Activated naive CD8-positive, alpha-beta T cell treated with anti-CD3 and anti-CD28 coated beads, Interleukin-2, amount 10 ng/mL, durations not matched to agents 7 days and 5 days (primary cell): ENCODE measurements at places on chromosomes 2 and 18. TPM values are rescaled to one million over a fixed set of nuclear protein-coding genes. Genes with fewer than 3 reads are reported as not detected.

- no peak for DNase-seq
These were observed 677.6 kb upstream of the ID2 start for GRCh38 chr2:8004250-8004681.

DNA sequence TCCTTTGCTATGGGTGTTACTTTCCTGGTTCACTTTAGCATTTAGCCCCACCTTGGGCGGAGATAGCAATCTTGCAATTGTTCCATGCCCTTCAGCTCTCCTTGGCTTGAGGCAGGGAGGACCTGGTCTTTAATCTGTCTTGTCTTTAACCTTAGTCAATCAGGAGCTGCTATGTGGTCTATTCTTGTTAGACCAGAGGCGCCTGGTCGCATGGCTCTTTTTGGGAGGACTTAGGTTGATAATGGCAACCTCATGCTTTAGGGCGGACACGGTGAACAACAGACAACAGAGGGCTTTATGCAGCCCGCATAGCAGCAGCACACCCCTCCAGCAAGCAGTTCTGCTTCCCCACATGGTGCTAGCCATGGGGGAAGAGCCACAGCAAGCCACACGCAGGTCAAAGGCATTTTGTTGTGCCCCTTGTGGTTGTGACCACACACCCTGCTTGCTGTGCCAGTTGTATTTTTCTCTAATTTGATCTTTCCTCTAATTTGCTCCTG is 17.7 kb upstream of the ZDBF2 start:
- DNase-seq = no peak

DNA sequence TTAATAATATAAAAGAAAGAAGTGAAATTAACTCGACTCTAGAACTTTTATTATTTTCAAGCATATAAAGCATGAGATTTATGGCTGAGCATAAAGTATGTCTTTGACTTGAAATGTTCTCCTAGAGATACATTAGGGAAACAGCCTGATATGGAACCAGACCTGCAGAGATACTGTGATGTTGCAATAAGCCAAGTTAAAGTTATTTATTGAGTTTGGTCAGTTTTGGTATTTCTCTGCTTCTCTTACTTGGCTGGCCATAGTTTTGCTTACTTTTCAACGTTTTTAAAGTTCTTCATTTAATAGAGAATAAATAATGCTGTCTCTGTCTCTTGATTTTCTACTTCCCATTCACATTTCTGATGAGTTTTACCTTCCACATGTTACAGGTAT is 76.0 kb downstream of the GFPT1 start:
- no peak for DNase-seq

GRCh38 chr2:150119819-150120218 is 367.6 kb downstream of the RND3 start:
- DNase-seq = no peak

GRCh38 chr2:58448065-58448507 is 207.0 kb upstream of the FANCL start:
- peak; percentile 33 for DNase-seq

DNA sequence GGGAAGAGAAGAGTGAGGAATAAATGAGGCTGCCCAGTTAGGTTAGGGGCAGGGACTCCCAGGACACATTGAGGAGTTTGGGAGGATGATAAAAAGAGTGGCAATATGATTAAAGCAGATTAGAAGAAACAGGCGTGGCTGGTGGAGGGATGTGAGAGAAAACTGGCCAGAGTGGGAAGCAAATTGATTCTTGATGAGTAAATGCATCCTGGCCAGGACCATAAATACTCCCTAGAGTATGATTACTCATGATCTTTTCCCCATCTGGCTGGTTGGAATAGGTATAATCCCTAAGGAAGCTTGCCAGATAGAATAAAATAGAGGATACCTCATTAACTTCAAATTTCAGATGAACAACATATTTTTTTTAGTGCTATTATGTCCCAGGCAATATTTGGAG is 21.5 kb upstream of the DAW1 start:
- DNase-seq = no peak

DNA sequence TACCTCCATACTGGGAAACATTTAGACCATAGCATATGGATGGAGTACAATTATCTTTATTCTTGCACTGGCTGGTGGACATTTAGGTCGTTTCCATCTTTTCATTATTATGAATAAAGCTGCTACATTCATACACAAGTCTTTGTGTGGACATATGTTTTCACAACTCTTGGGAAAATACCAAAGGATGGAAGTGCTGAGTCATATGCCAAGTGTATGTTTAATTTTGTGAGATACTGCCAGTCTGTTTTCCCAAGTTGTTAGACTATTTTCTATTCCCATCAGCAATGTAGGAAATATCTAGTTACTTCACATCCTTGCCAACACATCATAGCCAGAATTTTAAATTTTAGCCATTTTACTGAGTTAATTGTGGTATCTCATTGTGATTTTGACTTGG is 91.5 kb downstream of the GALNT13 start:
- DNase-seq = no peak

DNA sequence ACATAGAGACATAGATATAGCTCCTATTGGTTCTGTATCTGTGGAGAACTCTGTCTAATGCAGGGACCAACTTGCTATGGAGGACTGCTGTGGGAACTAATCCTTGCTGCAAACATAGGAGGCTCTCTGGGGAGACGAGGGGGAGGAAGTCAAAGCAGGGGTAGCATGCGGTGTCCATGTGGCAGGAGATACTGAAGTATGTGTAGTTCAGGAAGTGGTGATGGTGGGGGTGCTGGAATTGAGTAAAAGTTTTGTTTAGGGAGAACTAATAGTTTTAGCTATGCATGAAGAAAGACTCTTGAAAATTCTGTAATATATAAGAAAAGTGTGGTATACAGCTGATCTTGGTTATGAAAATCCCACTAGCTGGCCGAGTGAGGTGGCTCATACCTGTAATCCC is 62.0 kb downstream of the ANKRD44 start:
- no peak for DNase-seq

Gene CAPN13
- not detected for total RNA-seq

Gene ANO7
- 0.97 TPM for total RNA-seq

Gene B3GNT7
- total RNA-seq = 0.42 TPM

Gene DCDC2C
- total RNA-seq = not detected

Gene XDH
- not detected for total RNA-seq

Gene LRP2
- 0.47 TPM for total RNA-seq
